ENCODE measurements at places on chromosomes 5 and 9. TPM values are rescaled to one million over a fixed set of nuclear protein-coding genes. Genes with fewer than 3 reads are reported as not detected.

- no peak for DNase-seq
Observed at GRCh38 chr5:179605026-179605833, 18.2 kb downstream of the HNRNPH1 start.

- DNase-seq = no peak
Observed at GRCh38 chr5:39730006-39730405, 305.2 kb upstream of the DAB2 start.

ACSL6 gene
- 0.58 TPM for total RNA-seq

LCN2 gene
- total RNA-seq = 12.3 TPM

CREBRF gene
- total RNA-seq = 12.1 TPM

SPACA9 gene
- total RNA-seq = 1.2 TPM

HAVCR1 gene
- total RNA-seq = 16.3 TPM

DROSHA gene
- 46.5 TPM for total RNA-seq

Measured in left colon (tissue), 2 donors.